Trophoblast cell (in vitro differentiated cells and primary cell): ENCODE measurements at places on chromosomes 11 and 22.

DNA sequence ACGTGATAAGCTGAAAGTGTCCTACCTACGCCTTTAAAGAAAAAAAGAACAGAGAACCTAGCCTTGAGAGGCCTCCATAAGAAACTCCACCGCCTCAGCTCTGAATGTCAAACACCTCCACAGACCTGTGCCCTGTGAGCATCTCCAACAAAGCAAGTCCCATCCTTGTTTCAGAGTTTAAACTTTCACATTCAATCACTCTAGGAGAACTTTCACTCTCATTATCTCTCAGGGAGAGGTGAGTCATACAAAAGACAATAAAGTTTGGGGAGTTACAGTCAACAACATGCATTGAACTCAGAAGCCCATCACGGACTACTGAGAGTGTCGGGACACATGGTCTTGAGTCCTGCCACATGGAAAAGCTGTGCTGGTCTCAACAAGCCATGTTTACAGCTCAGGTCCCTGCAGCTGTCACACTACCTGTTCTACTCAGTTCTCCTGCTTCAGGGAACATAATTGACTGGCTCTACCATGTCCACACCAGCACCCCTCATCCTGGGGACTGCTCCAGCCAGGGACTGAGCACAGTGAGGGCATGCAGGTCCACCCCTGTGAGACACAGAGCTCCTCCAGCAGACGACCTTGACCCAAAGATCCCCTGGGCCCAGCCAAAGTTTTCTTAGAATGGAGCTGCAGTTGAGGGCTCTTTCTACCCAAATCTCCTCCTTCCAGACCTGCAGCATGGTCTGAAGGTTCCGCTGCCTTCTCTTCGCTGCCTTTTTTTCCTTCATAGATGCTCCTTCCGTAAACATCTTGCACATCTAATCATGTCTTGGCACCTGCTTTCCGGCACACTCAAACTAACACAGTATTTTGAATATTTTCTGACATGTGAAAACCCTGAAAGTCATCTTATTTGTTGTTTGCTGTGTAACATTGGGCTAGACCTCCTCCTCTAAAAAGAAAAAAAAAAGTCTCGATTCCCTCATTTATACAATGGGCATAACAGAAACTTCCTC lies 114.9 kb downstream of the ETS1 start:
- no peaks in the 10 kb centered on the region for H3K27me3 ChIP-seq
- H3K36me3 ChIP-seq = peaks cover 24% of the 10 kb centered on the region
- peaks cover 33% of the 10 kb centered on the region for H3K4me1 ChIP-seq
- no peak overlapping the region for H3K27ac ChIP-seq
- H3K4me3 ChIP-seq = no peak overlapping the region

- no peak overlapping the region for H3K4me3 ChIP-seq
- DNase-seq = no peak
- H3K27me3 ChIP-seq = no peaks in the 10 kb centered on the region
- no peak overlapping the region for H3K27ac ChIP-seq
These were observed 38.9 kb downstream of the FZD4 start for GRCh38 chr11:86916330-86916729.

- H3K4me3 ChIP-seq = no peak overlapping the region
- H3K27me3 ChIP-seq = no peaks in the 10 kb centered on the region
- DNase-seq = no peak
- H3K36me3 ChIP-seq = peaks cover 38% of the 10 kb centered on the region
- peaks cover 19% of the 10 kb centered on the region for H3K4me1 ChIP-seq
These were observed 17.1 kb upstream of the ADORA2A start for GRCh38 chr22:24410110-24410856.

DNA sequence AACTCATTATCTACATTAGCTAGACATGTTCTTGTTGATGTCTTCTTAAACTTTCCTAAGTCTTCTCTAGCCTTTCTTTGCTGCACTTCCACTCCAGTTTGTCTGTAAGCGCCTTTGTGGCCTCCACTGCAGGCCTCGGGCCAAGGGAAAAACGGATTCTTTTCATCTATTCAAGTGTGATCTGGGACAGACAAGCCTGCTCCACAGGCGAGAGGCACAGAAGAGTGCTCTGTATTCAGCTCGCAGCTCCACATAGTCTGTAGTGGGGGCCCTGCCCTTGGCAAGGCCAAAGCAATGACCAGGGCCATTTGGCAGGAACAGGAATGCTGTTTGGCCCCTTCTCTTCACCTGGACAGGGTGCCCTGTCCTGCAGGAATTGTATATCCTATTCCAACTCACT lies 84.1 kb upstream of the BARX2 start:
- peak overlapping the region; percentile 62 for H3K27ac ChIP-seq
- DNase-seq = no peak
- no peaks in the 10 kb centered on the region for H3K27me3 ChIP-seq
- no peaks in the 10 kb centered on the region for H3K36me3 ChIP-seq
- H3K4me1 ChIP-seq = peaks cover 14% of the 10 kb centered on the region
- no peak overlapping the region for H3K4me3 ChIP-seq

DNA sequence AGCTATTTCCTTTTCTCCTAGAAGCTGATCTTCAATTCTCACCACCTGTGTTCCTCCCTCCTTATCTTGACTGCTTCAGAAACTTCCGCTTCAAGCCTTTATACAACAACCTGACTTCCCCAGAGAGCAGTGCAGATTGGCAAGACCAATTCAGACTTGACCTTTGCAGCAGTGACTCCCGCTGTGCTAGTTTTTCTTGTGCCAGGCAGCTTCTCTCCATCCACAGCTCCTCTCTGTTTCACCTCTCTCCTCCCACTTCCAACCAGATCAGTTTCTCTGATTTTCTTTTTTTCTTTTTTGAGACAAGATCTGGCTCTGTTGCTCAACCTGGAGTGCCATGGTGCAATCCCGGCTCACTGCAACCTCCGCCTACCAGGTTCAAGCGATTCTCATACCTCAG lies 74.3 kb downstream of the GRAMD1B start:
- H3K4me3 ChIP-seq = no peak overlapping the region
- no peak overlapping the region for H3K27ac ChIP-seq
- DNase-seq = peak; percentile 57
- no peaks in the 10 kb centered on the region for H3K4me1 ChIP-seq

GRCh38 chr11:94895451-94895850 lies 77.9 kb downstream of the CWC15 start:
- DNase-seq = no peak
- H3K4me1 ChIP-seq = peaks cover 2% of the 10 kb centered on the region
- H3K27ac ChIP-seq = peak overlapping the region; percentile 31
- H3K4me3 ChIP-seq = no peak overlapping the region
- H3K36me3 ChIP-seq = peaks cover 15% of the 10 kb centered on the region

DNA sequence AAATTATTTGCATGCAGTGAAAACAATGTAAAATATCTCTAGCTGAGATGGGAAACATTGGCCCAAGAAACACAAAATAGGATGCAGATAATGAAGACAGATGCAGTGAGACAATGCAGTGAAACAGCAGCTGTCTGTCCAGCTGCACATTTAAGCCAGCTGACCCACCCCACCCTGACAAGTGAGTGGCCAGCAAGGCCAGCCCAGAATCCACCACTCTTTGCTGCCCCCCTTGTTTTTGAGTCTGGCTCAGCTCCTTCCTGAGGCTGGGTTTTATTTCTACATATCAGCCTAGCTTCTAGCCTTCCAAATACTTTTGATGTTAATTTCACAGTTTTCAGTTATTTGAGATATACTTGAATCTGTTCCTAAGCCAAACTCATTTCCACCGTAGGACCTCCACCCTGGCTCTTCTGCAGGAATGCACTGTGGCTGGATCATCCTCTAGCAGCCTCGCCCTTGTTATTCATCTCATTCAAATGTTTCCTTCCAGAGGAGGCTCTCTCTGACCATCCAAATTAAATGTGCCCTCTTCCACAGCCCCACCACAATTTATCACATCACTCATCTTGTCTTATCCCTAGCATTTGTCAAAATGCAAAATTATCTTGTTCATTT lies 154.1 kb upstream of the POU2AF2 start:
- DNase-seq = no peak
- H3K36me3 ChIP-seq = no peaks in the 10 kb centered on the region
- H3K27me3 ChIP-seq = no peaks in the 10 kb centered on the region
- H3K27ac ChIP-seq = no peak overlapping the region
- H3K4me3 ChIP-seq = no peak overlapping the region

DNA sequence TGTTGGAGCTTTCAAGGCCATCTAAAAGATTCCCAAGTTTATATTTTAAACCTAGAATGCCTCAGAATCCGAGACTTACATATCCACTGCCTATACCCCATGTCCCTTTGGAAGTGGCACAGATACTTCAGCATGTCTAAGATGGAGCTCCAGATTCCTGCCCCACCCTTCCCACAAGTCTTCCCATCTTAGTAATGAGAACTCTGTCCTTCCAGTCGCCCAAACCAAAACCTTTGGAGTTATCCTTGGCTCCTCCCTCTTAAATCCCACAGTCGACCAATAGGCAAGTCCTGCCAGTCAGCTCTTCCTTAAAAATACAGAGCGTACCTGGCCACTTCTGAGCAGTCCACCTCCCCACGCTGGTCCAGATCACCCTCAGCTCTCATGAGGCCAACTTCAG lies 4.3 kb downstream of the POLD4 start:
- peaks cover 8% of the 10 kb centered on the region for H3K4me1 ChIP-seq
- H3K27me3 ChIP-seq = no peaks in the 10 kb centered on the region
- H3K36me3 ChIP-seq = no peaks in the 10 kb centered on the region
- no peak overlapping the region for H3K27ac ChIP-seq

- H3K4me1 ChIP-seq = peaks cover 6% of the 10 kb centered on the region
- no peaks in the 10 kb centered on the region for H3K36me3 ChIP-seq
- H3K27me3 ChIP-seq = no peaks in the 10 kb centered on the region
- no peak for DNase-seq
- H3K27ac ChIP-seq = no peak overlapping the region
- H3K4me3 ChIP-seq = no peak overlapping the region
These were observed 133.9 kb upstream of the UBASH3B start for GRCh38 chr11:122521626-122522025.

- DNase-seq = peak; percentile 77
- H3K4me1 ChIP-seq = no peaks in the 10 kb centered on the region
- H3K36me3 ChIP-seq = no peaks in the 10 kb centered on the region
- no peaks in the 10 kb centered on the region for H3K27me3 ChIP-seq
- no peak overlapping the region for H3K4me3 ChIP-seq
These were observed 73.0 kb downstream of the RTL6 start for GRCh38 chr22:44424867-44425693.
